ENCODE measurements at places on chromosomes 2 and 18.

- DNase-seq, result no peak
Measured at GRCh38 chr2:121018136-121019061, 266.6 kb downstream of the TFCP2L1 start.

- DNase-seq, result no peak
Measured at GRCh38 chr2:28395334-28396061, 2.8 kb downstream of the FOSL2 start.

- DNase-seq, result no peak
Measured at GRCh38 chr18:24659827-24660720, 199.6 kb downstream of the HRH4 start.

GRCh38 chr2:33071591-33071990, 124.8 kb downstream of the LTBP1 start:
- DNase-seq, result no peak

DNA sequence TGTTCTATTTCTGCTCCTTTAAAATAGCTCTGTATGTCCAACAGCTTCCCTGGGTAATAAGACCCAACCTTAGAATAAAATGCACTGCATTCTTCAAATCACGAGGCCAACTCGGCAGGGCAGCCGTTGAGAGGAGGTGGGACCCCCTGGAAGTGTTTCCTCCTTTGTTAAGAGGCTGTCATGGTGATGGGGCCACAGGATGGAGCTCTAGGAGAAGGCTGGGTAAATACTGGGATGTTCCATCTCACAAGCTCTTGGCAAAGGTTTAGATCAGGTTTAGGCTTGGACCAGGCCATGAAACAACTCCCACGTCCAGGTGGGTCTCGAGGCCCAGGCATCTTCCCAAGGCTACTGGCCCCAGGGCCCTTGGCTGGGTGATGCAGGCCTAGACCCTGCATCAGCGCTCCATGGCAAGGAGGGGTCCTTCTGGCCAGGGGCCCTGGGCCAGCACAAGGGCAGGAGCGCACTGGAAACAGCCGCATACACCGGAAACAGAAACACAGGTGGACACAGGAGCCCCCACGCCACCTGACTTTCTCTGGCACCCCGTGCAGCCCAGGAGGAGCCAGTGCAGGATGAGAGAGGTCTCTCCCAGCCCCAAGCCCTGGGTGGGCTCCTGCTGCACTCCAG, 38.8 kb upstream of the OTOS start:
- DNase-seq, result no peak

Measured in BJ (cell line).